Inflammatory macrophage treated with lipopolysaccharide for 4 hours (primary cell): ENCODE measurements at places on chromosomes 12 and 14.

- peak; percentile 22 for DNase-seq
These were observed 8.4 kb downstream of the FAR2 start for GRCh38 chr12:29157486-29157946.

DNA sequence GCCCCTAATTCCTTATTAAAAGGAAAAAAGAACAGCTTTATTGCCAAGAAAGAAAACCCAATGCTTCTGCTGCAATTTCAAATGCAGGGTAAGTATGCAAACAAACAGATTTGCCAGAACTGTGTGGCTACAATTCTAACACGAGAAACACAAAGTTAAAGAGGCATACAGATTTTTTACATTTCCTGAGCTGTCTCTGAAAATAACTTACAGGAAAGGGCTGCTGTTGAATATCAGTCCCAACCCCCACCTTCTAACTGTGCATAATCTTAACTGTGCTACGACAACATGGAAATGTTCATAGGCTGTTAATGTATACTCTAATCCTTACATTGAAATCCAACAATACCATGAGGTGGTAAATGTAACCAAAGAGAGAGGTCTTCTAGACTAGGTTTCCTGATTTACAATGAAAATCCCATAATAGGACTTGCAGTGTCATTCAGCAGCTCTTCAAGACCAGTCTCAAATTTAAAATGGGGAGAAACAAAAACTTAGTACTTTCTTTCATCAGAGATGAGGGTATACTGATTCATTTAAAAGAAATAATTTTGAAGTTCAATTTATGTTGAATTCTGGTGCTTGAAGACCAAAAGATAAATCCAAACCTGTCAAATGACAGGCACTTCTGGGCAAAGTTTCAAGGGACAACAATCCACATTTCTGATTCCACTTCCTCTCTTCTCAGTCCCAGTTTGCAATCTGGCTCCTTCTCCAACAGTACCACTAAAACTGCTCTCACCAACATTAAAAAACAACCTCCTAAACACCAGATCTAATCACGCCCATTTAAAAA lies 14.4 kb downstream of the FGD6 start:
- DNase-seq = peak; percentile 36

GRCh38 chr14:80576401-80576800 lies 365.1 kb upstream of the DIO2 start:
- no peak for DNase-seq

DNA sequence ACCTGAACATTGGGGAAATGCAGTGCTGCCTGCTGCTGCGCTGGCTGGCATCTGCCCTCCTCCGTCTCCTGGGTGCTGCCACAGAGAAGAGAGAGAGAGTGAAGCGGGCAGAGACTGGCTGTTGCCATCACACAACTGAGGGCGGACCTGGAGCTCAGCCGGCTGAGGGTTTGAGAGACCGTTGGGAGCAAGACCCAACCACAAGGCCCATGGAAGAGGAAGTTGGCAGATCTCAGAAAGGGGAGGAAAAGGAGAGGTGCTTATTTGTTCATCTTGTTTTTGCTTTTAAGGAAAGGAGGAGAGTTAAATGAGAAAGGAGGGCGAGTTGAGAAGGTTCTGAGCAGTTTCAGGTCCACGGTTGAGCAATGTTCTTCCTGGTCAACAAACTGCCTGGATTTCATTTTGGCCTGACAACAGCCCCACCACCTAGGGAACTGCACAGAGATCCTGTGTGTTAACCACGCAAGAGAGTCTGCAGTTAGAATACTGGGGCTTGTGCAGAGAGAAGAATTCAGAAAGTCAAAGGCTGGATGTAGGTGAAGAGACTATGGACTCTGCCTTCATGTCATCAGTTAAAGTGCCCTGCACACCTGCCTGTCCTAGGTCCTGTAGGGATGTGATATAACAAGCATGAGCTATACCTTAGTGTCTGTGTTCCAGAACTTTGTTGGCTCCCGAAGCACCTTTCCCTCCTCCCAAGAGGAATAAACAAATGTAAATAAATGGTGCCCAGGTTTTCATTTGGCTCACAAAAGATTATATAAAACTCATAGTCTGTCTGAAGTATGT lies 124.6 kb downstream of the ETV6 start:
- DNase-seq = peak; percentile 36

GRCh38 chr12:52254965-52255751 lies 19.3 kb upstream of the KRT86 start:
- no peak for DNase-seq

GRCh38 chr12:116159175-116159574 lies 118.3 kb downstream of the MED13L start:
- no peak for DNase-seq

- DNase-seq = no peak
These were observed 31.6 kb downstream of the LIMA1 start for GRCh38 chr12:50251619-50252252.

- peak; percentile 63 for DNase-seq
These were observed 269.8 kb downstream of the BCAT1 start for GRCh38 chr12:24679126-24679525.

- no peak for DNase-seq
These were observed 17.5 kb upstream of the ERGIC2 start for GRCh38 chr12:29398495-29398894.

DNA sequence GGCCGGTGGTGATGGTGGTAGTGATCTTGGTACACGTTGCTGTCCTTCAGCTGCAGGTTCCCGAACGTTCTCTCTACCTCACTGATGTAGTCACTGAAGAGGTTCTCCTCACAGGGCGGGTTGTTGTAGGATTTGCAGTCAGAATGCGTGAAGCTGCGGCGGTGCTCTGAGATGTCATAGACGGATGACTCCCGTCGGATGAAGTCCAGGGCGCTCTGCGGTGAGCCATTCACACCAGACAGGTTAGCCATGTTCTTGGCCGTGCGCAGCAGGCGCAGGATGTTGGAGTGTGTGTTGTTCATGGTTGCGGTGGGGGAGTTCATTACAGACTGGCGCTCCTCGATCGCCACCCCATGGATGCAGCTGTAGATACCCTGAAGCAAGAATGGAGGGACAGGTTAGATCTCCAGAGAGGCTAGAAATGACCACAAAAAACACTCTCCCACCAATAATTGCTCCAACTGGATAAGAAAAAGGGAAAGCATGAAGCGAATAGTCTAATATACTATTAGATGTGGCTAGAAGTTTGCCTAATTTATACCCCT lies 367.8 kb downstream of the EMP1 start:
- no peak for DNase-seq

GRCh38 chr12:28216016-28216415 lies 25.8 kb downstream of the CCDC91 start:
- DNase-seq = no peak

DNA sequence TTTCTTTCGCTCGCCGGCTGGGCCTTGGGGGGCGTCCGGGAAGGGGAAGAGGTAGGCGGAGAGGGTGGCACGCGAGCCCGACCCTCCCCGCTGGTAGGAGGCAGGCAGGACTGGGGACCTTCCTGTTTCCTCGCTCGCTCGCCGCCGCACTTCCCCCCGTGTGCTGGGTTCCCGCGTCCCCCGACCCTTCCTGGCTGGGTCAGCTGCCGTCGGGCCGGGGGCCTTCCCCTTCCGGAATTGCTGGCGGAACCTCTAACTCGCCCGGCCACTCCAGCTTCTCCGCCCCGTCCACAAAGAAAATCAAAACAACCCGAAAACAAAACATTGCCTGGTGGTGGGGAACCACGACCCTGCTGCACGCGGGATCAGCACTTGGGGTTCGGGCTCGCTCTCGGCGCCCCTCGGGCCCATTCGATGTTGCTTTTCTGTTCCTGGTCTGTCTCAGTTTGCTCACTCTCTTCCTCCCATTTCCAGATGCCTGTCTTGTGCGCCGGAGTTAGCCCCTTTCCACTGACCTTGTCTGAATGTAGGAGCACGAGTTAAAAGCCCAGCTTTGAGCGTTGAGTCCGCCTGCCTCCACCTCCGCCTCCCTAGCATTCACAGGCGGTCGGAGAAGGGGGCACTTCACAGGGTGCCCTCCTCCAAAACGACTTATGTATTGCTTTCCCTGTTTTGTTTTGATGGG lies 581 bp downstream of the PAPOLA start:
- DNase-seq = peak; percentile 55

DNA sequence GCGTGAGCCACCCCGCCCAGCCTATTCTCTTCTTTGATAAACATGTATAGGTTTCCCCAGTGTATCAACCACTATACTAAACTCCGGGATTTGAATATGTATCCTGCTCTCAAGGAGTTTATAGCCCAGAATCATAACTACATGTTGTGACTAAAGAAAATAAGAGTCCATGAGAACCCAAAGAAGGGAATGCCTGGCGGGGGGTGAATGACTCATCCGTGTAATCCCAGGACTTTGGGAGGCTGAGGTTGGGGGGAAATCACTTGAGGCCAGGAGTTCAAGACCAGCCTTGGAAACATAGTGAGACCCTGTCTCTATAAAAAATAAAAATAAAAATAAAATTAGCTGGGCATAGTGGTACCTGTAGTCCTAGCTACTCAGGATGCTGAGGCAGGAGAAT lies 57.2 kb downstream of the SIX6 start:
- DNase-seq = no peak

DNA sequence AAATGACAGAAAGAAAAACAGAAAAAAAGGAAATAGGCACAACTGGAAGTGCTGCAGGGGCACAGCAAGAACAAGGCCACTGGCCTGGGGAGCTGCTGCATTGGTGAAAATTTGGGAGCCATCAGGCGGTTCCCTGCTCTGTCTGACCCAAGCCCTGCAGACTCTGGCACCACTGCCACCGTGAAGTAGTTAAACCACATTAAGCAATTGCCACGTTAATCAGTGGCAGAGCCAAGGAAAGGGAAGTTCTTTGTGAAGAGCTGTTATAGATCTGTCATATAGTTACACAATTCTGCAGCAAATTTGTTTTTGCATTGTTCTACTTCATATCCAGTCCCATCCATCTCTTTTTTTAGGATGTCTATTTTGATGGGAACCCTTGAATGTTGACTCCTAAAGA lies 915.3 kb downstream of the FSCB start:
- peak; percentile 35 for DNase-seq

GRCh38 chr14:75495882-75496281 lies 26.4 kb upstream of the BATF start:
- DNase-seq = no peak

GRCh38 chr12:103505371-103506236 lies 9.8 kb upstream of the C12orf42 start:
- DNase-seq = no peak

- no peak for DNase-seq
These were observed 94.7 kb upstream of the GSC start for GRCh38 chr14:94864387-94865195.

GRCh38 chr12:65203376-65203775 lies 34.0 kb downstream of the LEMD3 start:
- no peak for DNase-seq

- DNase-seq = no peak
These were observed 197.2 kb upstream of the TMPO start for GRCh38 chr12:98317939-98318899.

DNA sequence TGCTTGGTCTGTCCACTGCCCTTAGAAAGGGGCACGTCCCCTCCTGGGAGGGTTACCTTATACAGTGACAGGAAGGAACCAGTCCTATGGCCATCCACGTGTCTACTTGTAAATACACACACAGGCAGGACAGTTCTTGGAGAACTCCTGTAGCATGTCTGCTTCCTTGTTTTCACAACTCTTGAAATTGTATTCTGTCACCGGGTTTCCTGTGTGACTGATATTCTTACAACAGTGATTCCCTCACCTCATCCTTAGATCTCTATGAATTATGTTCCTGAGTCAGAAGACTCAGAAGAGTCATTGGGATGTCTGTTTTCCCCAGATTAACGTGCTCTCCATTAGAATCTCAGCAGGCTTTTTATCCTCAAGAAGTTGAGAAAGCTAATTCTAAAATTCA lies 44.1 kb upstream of the DYNC1H1 start:
- peak; percentile 51 for DNase-seq

- peak; percentile 3 for DNase-seq
These were observed 431.3 kb downstream of the NPAS3 start for GRCh38 chr14:33369972-33370371.

DNA sequence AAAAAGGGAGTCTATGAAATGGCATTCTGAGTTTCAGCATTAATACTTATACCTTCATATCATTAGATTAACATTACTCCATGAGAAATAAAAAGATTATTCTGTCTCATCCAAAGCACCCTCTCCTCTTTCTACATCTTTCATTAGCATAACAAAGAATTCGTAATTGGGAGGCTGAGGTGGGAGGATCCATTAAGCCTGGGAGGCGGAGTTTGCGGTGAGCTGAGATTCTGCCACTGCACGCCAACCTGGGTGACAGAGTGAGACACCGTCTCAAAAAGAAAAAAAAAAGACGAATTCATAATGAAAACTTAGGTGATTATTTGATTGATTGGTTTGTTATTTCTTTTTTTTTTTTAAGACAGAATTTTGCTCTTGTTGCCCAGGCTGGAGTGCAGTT lies 1.8 kb upstream of the CDK17 start:
- DNase-seq = no peak

- peak; percentile 24 for DNase-seq
These were observed 7.1 kb downstream of the FOXN3 start for GRCh38 chr14:89409961-89410360.

- no peak for DNase-seq
These were observed 109.5 kb downstream of the NT5DC3 start for GRCh38 chr12:103731539-103731938.

DNA sequence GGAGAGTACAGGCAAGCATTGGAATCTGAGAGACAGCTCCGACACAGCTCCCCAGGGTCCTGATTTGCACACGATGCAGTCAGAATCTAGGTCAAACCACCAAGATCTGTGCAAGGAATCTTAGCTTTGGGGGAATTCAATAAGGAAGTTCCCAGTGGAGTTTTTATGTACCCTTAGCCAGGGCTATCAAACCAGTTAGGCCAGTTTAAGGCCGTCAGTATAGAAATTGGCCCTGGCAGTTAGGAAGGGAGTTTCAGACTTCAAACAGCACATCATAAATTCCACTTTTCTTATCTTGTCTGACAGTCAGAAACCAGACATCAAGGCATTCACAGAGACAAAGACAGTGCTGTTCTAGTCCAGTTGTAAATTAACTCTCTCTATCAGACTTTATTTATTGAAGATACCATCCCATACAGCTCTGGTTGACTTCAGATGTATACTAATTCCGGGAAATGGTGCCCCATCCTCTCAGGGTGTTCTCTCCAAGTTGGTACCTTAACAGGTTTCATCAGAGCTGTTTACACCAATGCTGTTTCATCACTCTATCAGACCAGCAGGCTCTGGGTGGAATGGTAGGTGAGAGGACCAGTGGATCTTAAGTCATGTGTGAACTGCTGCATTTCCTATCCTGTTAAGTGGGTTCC lies 157.5 kb upstream of the ATF7IP start:
- no peak for DNase-seq

- no peak for DNase-seq
These were observed 110.3 kb downstream of the HMGA2 start for GRCh38 chr12:65934480-65935115.

DNA sequence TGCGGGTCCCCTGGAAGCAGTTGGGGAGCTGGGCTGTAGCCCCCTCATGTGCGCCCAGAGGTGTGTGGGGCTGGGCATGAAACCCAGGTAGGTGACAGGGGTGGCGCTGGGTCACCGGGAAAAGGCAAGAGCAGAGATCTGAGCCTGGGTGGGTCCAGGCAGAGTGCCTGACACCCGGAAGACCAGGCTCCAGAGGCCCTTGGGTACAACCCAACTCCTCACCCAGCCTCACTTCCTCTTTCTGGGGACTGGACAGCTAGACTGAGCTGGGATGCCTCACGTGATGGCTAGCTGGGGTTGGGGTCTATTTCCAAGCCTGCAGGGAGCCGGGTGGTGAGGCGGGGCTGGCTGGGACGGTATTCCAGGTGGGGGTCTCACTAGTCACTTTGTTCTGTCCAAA lies 16.3 kb upstream of the CYP46A1 start:
- DNase-seq = no peak
